Activated B cell treated with CpG ODN at 0.5 μM for 24 hours (primary cell): ENCODE measurements at places on chromosomes 7 and 10. TPM values are rescaled to one million over a fixed set of nuclear protein-coding genes. Genes with fewer than 3 reads are reported as not detected.

DNA sequence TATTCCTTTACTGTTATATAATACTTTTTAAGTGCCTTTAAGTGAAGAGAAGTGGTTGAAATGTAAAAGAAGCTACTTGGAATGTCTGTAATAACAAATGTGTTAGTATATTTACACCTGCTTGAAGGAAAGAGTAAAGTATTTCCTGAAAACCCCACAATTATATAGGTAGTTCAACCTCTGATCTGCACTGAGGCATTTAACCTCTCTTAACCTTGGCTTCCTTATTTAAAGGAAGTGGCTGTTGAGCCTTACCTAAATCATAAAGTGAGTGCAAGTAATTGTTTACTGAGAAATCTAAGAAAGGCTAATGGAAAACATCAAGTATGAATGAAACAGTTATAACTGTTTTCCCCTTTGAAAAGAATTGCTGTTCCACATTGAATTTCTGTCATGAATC is 294.5 kb downstream of the ADK start:
- H3K27me3 ChIP-seq: no peaks in the 10 kb centered on the region
- no peak for DNase-seq
- no peak overlapping the region for H3K4me3 ChIP-seq
- H3K4me1 ChIP-seq: peaks cover 8% of the 10 kb centered on the region

LRRC4 gene
- total RNA-seq: 0.07 and 0.16 TPM in 2 replicates

- H3K36me3 ChIP-seq: no peaks in the 10 kb centered on the region
- H3K27ac ChIP-seq: no peak overlapping the region
- no peaks in the 10 kb centered on the region for H3K27me3 ChIP-seq
- no peak for DNase-seq
Measured at GRCh38 chr7:32032211-32032610, 38.0 kb downstream of the PDE1C start.

- no peaks in the 10 kb centered on the region for H3K36me3 ChIP-seq
- H3K4me1 ChIP-seq: no peaks in the 10 kb centered on the region
- no peak overlapping the region for H3K27ac ChIP-seq
- H3K27me3 ChIP-seq: no peaks in the 10 kb centered on the region
- DNase-seq: no peak
Measured at GRCh38 chr10:28841625-28842024, 164.3 kb downstream of the BAMBI start.

DNA sequence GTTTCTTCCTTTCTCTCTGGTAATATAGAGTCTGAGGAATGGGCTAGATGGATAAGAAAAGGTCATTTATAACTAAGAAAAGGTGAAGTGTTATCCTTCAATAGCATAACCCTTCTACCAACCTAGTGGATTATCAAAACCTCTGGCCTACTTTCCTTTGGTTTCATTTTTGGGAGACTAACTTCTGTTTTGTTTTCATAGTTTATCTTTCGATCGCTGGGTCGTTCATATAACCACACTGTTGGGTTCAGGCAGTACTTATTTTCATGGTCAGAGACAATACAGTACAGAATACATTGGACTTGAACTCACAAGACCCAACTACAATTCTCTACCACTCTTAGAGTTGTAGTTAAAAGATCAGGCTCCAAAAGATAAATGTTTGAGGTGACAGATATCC is 86.5 kb downstream of the UBE2H start:
- H3K4me3 ChIP-seq: no peak overlapping the region
- no peak for DNase-seq
- no peak overlapping the region for H3K27ac ChIP-seq
- peaks cover 43% of the 10 kb centered on the region for H3K4me1 ChIP-seq
- H3K27me3 ChIP-seq: no peaks in the 10 kb centered on the region

DNA sequence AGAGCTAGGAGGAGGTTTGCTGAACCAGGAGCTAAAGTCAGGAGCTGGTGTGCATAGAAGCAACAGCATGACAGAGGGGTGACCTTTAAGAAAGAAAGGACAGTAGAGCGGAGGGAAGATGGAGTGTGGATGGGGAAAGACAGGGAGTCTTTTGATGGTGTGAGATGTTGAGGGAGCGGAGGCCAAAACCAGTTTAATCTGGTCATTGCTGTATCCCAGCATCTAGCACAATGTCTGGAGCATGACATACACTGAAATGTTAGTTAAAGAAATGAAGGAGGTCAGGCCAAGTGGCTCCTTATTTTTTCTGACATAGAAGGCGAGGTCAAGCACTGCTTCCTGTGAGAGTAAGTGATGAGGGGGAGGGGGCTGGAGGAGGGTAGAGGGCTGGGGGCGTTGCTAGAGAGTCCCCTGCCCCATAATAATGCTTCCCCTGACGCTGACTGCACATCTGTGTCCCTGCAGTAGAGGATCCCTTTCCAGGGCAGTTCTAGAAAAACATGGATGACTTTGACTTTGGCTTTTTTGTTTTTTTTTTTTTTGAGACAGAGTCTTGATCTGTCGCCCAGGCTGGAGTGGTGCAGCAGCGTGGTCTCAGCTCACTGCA is 70.2 kb downstream of the ZNF467 start:
- DNase-seq: no peak
- H3K36me3 ChIP-seq: no peaks in the 10 kb centered on the region
- no peak overlapping the region for H3K4me3 ChIP-seq

CRYGN gene
- not detected in 2 replicates for total RNA-seq
